ENCODE measurements at places on chromosomes 13 and 19. TPM values are rescaled to one million over a fixed set of nuclear protein-coding genes. Genes with fewer than 3 reads are reported as not detected.

SERPINE3 gene
- not detected for polyA plus RNA-seq

CYP2A6 gene
- polyA plus RNA-seq = not detected

HIF3A gene
- polyA plus RNA-seq = 204 TPM

PLK5 gene
- 0.57 TPM for polyA plus RNA-seq

GRCh38 chr13:101092985-101093384, 323.3 kb downstream of the NALCN start:
- DNase-seq = no peak

- DNase-seq = no peak
Measured at GRCh38 chr13:63156816-63157215, 1741.2 kb upstream of the PCDH20 start.

- DNase-seq = no peak
Measured at GRCh38 chr13:23915308-23915707, 18.0 kb upstream of the C1QTNF9B start.

DNA sequence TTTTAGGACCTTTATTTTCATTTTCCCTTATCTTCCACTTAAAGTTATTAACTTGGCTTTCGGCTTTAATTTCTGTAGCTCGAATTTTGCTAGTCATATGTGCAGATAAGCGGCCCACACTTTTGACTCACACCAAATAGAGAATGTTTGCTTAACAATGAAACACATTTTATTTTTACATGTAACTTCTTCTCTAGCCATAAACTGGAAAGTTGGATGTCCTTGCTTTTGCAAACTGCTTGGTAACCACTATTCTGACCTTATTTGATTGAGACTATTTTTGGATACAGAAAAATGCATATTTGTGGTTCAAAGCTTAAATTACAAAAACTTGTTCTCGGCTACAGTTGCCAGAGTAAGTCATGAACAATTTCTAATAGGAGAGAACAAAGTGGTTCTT, 600.0 kb downstream of the KCTD12 start:
- DNase-seq = no peak

GRCh38 chr13:100584896-100585295, 3.7 kb downstream of the GGACT start:
- DNase-seq = no peak

DNA sequence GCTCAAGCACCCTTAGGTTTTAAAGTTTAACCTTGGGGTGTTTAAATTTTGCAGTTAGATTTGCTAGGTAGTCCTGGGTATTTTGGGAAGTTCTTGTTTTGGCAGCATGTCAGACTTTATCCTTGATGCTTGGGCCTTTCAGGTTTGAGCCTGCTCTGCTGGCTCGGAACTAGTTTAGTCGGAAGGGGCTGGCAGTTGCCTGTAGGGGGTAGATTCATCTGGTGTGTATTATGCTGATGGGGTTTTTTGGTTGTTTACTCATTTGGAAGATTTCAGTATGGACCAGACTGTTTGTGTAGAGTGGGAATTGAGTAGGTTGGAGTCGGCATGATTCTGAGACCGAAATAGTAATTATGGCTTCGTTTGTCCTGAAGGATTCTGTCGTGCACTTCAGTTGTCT, 15.1 kb downstream of the ILF3 start:
- DNase-seq = no peak

GRCh38 chr13:73325723-73326558, 267.1 kb downstream of the KLF5 start:
- no peak for DNase-seq

DNA sequence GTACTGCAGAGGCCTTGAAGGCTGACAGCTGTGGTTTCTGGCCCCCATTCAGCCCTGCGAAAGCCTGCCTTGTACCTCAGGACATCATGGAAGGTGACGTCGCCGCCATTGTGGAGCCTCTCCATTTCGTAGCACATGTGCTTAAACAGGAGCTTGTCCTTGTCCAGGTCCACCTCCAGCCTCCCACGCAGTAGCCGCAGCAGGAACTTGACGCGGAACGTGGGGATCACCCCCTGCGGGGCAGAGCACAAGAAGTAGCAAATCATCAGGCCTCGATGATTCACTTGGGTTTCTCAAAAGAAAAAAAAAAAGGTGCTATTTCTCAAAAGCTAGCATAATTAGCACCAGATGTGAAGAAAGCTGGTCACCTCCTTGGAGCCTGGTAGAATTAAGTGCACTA, 351.0 kb downstream of the NALCN start:
- no peak for DNase-seq
